ENCODE measurements at places on chromosomes 7 and 10.

GRCh38 chr7:2803755-2804154 lies 40.4 kb downstream of the GNA12 start:
- no peak for DNase-seq

DNA sequence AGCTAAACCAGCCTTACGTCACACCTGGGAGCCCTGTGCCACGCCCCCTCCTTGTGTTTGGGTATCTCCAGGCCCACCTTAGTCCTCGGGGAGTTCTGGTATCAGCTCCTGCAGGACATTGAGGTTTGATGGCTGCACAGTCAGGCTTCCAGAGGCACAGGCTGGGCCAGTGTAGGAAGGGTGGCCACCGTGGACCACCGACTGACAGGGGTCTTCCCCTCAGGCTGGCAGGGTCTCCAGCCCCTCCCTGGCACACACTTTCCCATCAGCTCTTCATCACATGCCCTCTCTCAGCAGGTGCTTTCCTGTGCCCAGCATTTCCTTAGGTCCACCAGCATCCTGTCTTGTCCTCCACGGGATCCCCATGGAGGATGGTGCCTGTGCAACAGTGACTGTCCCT lies 413.1 kb downstream of the TCERG1L start:
- DNase-seq = no peak

DNA sequence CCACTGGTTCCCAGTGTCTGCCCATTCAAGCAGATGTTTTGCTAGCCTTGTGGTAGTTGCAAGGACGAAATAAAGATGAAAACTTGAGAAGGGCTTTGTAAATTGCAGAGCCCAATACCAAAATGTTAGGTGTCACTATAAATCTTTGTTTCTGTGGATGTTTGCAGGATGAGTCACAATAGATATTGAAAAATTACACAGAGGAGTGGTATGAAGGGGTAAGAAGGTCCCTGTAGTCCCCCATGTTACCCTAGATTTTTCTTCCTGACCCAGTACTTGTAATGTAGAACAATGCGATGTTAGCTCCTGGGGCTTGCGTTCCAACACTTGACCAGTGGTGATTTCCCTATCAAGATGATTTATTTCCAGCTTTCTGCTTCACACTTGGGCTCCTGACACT lies 102.6 kb upstream of the LYZL1 start:
- no peak for DNase-seq

GRCh38 chr10:100997360-100998182 lies 2.0 kb upstream of the LZTS2 start:
- DNase-seq = peak; percentile 57
